ENCODE measurements at places on chromosomes 2 and 18. TPM values are rescaled to one million over a fixed set of nuclear protein-coding genes. Genes with fewer than 3 reads are reported as not detected.

IL1RN gene
- 0.50 TPM for total RNA-seq

CRYBA2 gene
- total RNA-seq: not detected

STEAP3 gene
- 0.18 TPM for total RNA-seq

CAPN13 gene
- total RNA-seq: not detected

RSAD2 gene
- 2.8 TPM for total RNA-seq
